ENCODE measurements at places on chromosomes 2 and 18.
A peak's percentile ranks its signal among the peaks of the same experiment; 100 is the strongest.

DNA sequence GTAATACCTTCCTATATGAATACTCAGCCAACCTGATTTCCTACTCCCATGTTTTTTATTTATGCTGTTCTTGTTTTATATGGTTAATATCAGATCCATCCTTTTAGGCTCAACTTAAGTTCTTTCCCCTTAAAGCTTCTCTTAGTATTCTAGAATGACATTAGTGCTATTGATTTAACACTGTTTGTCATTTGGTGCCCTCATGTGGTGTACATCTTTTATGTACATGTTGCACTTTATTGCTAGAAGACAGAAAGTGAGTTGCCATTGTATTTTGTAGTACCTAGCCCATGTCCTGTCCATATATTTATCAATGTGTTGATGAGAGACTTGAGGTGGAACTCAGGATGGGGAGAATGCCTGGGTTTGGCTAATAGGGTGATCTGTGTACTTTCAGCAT, 2.5 kb downstream of the HTRA2 start:
- no peak for DNase-seq

DNA sequence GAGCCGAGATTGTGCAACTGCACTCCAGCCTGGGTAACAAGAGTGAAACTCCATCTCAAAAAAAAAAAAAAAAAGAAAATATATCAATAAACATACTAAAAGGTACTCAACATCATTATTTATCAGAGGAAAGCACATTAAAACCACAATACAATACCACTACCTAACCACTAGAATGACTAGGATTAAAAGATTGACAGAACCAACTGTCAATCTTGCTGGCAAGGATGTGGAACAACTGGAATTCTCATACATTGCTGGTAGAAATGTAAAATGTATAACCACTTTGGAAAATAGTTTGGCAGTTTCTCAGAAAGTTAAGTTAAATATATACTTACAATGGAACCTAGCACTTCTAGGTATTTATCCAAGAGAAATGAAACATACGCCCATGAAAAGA, 88.6 kb downstream of the B3GNT2 start:
- no peak for DNase-seq

DNA sequence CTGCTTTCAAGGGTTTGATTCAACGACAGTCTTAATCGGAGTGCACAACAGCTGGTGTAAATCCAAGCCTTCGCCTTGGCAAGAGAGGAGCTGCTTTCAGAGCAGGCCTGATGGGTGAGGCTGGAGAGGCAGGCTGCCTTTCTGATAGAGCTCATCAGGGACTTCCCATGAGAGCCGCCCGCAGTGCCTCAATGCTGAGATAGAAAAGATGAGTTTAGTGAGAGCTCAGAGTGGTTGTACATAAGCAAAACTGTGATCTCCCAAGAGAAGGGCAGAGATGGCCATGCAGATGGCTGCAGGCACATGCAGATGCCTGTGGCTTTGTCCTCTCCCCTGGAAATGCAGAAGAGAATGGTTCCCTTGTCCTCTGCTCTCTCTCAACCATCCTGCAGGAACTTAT, 122.1 kb downstream of the ARL4C start:
- DNase-seq = no peak

DNA sequence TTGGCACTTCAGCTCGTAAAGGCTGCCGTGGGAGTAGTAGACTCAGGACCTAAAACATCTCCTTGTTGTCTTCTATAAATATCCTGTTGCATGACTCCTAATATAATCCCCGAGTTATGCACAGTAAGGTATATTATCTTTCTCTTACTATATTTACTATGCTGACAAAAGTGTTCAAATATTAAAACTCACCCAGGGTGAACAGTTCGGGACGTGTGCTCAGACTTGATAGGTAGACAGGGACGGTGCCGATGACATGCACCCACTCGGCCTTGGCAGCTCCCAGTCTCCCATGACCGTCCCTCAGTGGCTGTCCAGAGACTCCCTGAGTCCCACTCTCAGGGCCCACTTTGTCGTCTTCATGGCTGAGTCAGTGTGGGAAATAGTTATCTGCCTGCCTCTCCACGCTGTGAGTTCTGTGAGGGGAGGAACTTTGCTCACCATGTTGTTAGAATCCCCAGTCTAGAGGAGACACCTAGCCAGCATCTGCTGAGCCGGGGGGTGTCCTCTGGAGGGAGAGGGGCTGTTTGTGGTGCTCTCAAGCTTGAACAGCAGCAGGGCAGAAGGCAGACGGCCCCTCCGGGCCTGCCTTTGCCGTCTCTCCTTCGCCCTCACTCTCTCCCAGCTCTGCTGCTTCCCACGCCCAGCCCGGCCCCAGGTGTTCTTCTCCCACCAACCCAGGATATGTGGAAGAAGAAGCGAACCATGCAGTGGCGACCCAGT, 75.0 kb downstream of the DGKD start:
- no peak for DNase-seq

DNA sequence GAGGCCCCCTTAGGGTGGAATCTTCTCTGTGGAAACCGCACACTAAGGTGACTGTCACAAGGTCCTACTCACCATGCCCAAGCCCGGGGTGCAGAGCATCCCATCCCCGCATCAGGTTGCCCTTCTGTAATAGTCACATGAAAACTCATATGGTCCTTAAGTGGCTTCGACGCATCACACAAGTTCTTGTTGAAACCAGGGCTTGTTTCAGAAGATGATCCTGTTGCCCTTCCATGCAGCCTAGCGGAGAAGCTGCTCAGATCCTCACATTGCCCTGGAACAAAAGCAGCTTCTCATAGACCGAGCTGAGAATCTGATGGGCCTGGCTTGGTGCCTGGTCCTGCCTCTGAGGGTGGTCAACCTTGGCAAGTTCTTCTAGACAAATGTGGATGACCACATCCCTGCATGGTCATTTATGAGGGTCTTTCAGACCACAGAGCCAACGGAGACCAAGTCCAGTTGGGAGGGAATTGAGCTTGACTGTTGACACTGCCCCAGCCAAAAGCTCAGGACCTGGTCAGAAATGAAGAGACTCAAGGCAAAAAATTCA, 54.1 kb downstream of the PDCL3 start:
- DNase-seq = no peak

- DNase-seq = no peak
Observed at GRCh38 chr2:172093416-172094293, 8.3 kb downstream of the DLX1 start.

DNA sequence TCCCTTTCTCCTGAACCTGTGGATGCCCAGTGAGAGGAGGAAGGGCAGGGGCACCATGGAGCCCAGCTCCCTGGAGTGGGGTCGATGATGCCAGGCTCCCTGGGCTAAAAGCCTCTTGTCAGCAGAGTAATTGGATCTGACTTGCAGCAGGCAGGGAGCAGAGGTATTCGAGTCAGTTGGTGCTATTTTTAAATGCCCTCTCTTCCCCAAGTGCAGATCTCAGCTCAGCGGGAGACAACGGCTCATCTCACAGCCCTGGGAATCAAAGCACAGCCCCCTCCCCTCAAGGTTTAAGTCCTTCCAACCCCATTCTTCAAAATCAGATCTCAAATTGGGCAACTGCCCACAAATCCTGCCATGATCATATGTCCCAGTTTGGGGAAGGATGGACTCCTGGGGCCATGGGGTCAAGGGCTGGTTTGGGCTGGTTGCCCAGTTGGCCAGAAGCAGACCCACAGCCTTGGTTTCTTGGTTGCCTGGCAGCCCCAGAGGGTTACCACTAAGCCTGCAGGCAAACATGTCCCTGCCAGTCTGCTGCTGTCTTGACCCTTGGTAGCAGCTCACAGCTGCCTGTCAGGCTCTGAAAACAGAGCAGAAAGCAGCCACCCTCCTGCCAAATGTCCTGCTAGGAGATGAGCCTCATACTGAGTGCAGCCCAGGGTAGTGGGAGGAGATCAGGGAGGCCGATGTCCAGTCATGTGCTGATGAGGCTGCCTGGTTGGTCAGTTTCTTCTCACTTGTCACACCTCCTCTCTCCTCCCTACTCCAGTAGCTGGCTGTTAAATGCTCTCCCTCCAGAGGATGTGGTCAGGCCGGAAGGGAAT, 244.9 kb downstream of the LOXHD1 start:
- DNase-seq = no peak

GRCh38 chr2:109257653-109258052, 128.6 kb downstream of the SH3RF3 start:
- no peak for DNase-seq

DNA sequence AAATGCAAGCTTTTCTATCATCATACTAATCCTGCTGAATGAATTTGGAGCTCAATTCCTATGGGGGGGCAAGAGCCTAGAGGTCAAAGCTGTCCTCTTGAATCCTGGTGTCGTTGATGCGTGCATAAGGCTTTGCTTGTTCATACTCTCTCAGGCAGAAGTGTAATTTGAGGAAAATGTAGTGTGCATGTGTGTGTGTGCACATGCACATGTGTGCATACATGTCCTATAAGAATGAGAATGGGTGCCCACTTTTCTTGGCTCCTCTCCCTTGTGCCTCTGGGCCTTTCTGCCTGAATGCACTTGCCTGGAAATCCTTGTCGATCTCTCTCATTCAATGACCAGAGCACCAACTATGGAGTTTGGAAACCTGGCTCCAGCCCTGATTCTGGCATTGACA, 28.5 kb upstream of the C18orf32 start:
- DNase-seq = peak; percentile 31

- no peak for DNase-seq
Observed at GRCh38 chr18:62402342-62402948, 77.3 kb downstream of the TNFRSF11A start.

- no peak for DNase-seq
Observed at GRCh38 chr2:96396095-96396494, 60.5 kb downstream of the NCAPH start.

DNA sequence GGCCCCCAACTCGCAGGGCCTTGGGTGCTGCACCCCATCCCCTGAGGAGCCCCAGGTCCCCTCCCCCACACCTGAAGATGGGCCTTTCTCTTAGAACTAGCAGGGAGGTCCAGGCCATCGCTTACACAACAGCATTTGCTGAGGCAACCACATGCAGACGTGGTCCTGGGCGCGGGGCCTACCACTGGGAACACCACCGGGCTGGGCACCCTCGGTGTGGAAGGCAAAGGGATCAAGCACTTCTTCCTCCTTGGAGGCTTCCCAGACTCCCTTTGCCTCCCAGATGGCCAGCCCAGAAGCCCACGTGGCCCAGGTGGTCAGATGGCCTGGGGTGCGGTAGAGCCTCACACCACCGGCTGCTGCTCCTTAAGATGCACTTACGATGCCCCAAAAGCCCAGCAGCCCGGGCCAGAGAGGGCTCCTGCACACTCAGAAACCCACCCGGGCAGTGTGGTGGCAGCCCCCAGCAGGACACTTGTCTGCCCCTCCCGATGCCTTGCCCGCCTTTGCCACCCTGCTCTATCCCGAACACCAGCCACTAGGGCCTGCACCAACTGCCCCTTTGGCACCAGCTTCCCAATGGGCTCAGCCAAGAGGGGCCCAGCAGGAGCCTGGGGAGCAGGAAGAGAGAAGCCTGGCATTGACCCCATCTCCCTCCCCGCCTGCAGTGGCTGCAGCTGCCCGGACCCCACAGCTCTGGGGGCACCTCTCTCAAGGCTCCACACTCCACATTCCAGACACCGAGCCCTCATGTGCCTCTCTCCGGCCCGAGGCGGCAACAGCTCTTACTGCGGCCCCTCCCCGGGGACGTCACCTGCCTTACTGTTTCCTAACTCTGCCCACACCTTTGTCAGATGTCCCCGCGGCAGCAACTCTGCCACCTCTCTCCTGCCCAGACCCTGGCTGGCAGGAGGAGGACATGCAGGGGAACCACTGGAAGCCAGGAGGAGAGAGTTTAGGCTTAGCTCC, 13.9 kb upstream of the MLPH start:
- DNase-seq = no peak

DNA sequence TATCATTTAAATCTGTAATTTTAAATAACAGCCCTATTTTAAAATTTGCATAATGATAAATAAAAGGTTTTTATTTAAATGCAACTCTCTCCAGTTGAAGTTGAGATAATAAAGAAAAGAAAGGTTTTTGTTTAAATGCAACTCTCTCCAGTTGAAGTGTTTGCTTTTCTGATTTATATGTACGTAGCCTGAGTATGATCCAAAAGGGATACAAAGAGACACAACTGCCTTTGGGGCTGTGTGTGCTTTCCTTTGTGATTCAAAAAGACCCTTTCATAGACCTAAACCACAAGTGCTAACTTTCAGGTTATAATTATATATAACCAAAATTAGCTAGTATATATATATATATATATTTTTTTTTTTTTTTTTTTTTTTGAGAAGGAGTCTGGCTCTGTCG, 76.2 kb upstream of the MFF start:
- no peak for DNase-seq

DNA sequence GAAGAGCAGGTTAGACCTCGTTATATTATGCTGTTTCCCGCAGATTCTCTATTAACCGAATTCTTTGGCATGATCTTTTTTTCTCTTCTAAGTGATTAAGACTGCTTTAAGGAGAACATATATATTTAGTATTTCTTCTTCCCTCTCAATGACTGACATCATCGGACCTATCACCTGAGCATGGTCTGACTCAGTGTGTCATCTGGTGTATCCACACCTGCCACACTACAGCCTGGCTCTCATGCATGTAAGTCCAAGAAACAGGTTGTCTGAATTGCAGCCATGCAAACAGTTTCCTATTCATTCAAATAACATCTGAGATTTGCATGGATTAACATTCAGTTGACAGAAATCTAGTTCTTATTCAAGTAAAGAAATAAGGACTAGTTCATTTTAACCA, 55.1 kb upstream of the CWC22 start:
- no peak for DNase-seq

- peak; percentile 53 for DNase-seq
Observed at GRCh38 chr2:40101131-40101575, 322.1 kb upstream of the THUMPD2 start.

DNA sequence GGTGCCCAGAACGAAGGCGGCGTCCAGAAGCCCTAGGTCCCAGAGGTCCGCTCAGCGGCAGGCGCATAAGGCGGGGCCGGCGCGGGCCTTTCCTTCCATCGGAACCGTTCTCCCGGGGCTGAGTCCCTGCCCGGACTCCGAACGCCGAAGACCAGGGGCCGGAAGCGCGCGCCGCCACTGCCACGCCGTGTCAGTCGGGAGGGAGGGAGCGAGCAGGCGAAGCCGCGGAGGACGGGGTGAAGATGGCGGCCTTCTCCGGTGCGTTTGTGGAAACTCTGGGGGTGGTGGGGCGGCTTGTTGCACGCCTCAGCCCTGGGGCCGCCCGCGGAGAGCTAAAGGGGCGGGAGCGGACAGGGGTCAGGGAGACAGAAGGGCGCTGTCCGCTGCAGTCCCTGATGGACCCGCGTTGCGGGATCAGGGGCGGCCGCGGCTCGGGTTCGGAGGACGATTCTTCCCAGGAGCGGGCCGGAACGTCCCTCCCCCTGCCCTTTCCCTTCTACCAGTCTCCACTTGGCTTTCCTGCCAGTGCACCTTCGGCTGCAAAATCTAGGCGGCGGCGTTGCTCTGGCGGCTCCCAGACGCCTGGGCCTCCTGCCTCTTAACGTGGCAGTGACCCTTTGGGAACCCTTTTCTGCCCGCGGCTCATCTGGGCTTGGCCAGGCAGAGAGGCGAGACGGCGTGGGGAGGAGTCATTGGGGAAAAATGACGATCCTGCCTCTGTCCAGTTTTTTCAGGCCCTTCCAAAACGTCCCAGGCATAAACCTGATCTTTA, at the start of gene DDX1:
Gene DDX1, plus strand, starts transcription at position 177 of the 772 bp plus-strand sequence. Its CDS starts 66 bp downstream, at position 243.
- DNase-seq = peak; percentile 88

DNA sequence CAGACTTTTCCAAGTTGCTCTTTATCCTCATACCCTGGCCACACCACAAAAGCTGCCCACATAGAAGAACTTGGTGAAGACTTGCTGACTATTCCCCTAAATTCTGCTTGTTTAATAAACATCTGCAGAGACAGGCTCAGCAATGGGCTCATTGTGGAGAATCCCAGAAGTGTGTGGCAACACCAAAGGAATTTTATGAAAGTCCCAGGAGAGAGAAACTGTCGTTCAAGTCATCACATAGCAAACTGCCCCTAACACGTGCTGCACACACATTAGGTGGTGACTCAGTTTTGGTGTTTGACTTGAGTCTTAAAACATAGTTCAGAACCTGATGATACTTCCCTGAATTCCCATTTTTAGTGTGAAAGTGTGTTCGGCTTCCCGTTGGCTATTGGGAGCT, 38.6 kb downstream of the CYP1B1 start:
- no peak for DNase-seq
